Activated CD4-positive, alpha-beta T cell treated with anti-CD3 and anti-CD28 coated beads, Interleukin-2, amount 50 U/mL, for 24 hours (primary cell): ENCODE measurements at places on chromosomes 16 and 17.

DNA sequence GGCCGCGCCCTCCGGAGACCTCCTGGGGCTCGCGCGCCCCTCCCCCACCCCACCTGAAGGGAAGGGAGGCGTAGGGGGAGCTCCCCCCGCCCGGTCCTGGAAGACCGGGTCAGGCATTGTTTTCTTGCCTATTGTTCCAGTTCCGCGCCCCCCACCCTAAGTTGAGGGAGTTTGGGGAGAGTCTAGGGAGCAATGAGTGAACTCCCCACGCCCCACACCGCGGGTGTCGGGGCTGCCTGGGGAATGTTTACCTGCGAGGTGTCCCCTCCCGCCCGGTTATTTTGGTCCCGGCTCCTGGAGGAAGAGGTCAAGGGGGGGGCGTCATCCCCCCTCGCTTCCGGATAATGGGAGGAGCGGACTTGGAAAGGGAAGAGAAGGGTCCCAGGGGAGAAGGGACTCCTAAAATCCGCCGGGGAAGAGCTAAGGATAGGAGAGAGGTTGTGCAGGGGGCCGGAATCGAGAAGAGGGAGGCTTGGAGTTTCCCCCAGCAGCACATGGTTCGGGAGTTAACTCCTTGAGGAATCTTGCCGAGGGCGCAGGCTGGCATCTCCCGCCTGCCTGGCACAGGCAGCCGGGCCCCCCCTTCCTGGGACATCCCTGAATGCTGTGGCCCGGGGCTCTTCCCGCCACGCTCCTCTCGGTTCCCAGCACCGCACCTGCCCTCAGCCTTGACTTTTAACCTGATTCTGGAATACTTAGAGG is 881 bp downstream of the MLLT6 start:
- DNase-seq, result no peak

- DNase-seq, result no peak
These were observed 98.3 kb downstream of the CMIP start for GRCh38 chr16:81542609-81543570.

GRCh38 chr17:35287286-35287811 is 44.5 kb downstream of the SLFN5 start:
- DNase-seq, result no peak

- DNase-seq, result no peak
These were observed 7.1 kb downstream of the TFAP4 start for GRCh38 chr16:4265676-4266075.

DNA sequence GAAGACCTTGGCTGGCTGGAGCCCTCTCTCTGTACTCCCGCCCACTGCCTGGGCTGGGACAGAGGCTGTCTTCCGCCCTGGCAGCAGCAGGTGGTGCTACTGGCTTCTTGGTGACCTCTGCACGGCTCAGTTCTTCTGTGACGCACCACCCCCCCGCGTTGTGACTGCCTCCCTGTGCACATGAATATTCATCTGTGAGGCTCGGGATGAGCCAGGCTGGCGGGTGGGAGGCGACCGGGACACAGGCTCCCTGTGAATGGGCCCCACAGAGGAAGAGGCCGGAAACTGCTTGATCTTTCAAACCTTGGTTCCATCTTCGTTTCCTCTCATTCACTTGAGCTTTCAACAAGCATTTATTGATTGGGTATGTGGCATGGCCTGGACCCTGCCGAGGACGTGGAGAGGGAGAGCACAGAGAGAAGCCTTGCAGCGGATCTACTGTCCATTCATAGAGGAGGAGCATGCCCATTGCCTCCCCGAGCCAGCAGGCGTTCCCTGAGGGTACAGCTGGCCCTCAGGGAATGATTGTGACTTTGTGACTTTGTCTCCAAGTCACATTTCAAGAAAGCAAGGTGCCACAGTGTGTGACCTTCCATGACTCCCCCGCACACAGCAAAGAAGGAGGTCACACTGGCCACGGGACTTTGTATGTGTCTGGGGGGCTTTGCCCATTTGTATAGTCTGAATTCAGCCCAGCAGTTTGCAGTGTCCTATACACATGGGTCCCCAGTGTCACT is 45.0 kb downstream of the B9D1 start:
- DNase-seq, result no peak

GRCh38 chr17:53912117-53912516 is 89.4 kb downstream of the KIF2B start:
- no peak for DNase-seq

GRCh38 chr17:17494870-17495535 is 1.2 kb downstream of the RASD1 start:
- DNase-seq, result no peak

DNA sequence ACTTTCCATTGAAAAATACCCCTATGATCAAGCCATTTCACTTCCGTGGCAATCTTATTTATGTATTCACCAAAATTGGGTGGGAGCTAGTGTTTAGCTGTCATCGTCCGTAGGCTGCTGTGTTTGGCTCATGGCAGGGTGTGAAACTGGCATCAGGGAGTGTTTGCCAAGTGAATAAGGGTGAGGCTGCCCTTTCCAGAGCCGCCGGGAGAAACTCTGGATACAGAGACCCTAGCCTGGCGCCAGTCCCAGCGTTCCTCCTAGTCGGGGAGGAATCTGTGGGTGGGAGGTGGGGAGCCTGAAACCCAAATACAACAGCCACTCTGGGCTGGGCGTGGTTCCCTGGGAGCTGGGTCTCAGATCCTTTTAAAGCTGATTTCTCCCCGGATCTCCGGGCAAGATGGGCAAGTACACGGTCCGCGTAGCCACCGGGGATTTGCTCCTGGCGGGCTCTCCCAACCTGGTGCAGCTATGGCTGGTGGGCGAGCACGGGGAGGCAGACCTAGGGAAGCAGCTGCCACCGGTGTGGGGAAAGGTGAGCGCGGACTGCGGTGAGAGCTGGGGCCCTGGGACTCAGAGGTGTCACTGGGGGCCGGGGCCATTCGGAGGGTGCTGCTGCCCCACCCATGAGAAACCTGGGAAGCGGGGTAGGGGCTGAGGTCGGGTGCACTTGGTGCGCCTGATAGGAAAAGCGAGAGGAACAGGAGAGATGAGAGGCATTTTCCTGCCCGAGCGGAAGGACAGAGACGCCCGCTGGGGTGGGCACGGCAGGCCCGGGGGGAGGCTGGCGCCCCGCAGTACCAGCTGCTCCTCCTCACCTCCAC is 62.1 kb upstream of the TEKT1 start:
- no peak for DNase-seq

- no peak for DNase-seq
These were observed 5.5 kb downstream of the CYLD start for GRCh38 chr16:50747207-50747956.

- no peak for DNase-seq
These were observed 607.3 kb upstream of the GOT2 start for GRCh38 chr16:59341368-59341767.

DNA sequence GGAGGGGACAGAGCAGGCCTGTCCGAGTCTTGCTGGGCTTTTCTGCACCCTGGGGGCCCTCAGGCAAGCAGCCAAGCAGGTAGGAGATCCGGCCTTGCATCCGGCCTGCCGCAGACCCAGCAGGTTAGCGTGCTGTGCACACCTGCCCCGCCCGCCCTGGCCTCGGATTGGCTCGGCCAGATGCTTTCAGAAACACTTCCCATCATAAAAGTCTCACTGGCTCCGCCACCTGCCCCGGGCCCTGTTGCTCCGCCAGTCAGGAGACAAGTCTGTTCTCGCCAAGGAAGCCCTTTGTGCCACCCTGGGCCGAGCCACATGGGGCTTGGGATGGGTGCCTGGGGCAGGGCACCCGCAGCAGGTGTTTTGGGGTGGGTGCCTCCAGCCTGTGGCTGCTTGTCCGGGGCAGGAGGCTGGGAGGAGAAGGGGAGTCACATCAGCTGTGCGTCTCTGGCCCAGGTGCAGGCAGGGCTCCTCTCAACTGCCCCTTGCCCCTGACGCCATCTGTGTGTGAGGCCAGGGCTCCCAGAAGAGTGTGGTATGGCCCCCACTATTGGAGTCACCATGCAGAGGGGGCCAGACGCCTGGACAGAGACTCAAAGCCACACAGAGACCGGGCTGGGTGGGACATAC is 228.2 kb upstream of the GSE1 start:
- DNase-seq, result no peak

DNA sequence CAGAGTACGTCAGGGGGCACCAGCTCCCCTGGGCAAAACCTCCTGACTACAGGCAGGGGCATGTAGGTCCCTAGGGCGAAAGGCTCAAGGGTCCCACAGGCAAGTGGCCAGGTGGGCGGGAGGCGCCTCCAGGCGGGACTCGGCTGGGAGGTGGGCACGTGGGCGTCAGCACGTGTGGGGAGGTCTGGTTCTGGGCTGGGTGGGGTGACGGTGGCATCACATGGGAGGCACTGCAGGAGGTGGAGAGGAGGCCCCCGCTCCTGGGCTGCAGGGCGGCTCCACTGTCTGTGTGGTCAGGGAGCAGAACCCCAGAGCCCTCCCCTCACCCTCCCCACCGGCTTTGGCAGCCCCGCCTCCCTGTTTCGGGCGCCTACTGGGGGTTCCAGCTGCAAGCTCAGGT is 52.7 kb downstream of the ACTG1 start:
- no peak for DNase-seq

DNA sequence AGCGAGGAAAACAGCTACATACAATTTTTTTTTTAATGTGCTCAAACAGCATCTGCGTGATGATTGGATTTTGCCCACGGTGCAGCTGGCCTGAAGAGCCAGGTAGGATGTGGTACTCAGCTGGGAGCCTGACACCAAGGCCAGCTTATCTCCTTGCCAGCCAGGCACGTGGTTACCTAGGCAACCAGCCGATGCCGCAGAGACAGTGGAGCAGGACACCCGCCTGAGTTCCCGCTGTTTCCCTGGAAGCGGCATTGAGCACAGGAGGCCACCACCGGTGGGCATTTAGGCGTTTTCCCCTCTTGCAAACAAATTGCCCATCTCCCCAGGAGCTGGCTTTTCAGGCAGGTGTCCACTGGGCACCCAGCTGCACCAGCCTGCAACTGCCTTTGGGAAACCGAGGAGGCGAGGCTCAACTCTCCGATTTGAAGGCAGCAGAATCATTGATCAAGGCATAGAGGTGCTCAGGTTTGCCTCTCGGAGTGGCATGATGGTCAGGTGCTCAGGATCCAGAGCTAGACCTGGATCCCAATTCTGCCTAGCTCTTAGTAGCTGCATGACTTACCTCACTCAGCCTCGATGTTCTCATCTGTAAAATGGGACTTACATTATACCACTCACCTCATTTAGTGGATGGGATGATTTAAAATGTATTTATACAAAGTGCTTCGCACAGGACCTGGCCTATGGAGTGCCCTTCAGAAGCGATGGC is 137.5 kb upstream of the PLCG2 start:
- DNase-seq, result no peak

- peak; percentile 63 for DNase-seq
These were observed 9.8 kb downstream of the SLC16A3 start for GRCh38 chr17:82238472-82239201.

DNA sequence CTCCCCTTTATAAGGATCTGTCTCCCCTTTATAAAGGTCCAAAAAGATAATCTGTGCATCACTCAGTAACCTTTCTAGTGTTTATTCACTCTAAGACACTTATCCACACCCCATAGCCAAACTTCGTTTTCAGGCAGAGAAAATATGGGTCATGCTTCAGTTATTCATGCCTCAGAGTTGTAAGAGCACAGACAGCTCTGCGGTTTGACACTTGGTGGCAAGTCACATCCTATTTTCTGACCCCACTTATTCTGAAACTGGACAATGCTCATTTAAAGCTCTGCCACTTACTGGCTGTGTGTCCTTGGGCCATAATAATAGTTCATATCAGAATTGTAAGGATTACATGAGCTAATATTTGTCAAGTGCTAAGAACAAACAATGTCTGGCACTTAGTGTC is 2.0 kb upstream of the KRTAP2-1 start:
- DNase-seq, result no peak

DNA sequence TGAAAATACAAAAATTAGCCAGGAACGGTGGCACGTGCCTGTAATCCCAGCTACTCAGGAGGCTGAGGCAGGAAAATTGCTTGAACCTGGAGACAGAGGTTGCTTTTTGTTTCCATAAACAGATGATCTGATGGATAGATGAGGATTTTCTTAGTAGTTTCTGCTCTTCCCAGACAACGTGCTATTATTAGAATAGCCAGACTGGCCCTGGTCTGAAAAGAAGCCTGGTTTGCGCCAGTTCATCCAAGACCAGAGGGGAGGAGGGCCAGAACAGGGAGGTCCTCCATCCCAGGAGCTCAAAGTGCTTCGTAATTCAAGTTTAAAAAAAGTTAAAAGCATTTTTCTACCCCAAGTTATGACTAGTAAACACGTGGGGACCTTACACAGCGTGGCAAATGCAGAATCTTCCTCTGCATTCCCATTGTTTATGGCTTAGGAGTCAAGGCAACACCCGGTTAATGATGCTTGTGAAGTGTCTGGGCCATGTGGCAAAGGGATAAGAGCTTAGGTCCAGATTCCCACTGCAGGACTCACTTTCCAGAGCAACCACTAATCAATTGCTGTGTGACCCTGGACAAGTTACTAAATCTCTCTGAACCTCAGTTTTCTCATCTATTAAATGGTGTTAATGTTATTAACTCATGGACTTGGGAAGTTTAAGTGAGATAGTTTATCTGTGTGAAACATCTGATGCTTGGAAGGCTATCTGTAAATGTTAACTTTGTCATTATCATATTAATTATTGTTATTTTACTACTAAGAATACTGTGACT is 205.4 kb downstream of the CCDC182 start:
- no peak for DNase-seq

DNA sequence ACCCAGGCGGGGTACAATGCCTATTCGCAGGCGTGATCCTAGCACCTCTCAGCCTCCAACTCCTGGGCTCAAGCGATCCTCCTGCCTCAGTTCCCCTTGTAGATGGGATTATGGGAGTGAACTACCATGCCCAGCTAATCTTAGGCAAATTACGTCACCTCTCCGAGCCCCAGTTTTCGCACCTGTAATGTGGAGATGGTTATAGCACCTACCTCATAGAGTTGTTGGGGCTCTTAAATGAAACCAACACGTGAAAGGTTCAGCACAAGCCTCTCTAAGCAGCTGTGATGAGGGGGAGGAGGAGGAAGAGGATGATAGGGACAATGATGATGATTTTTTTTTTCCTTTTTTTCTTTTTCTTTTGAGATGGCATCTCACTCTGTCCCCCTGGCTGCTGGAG is 59.9 kb downstream of the ABR start:
- DNase-seq, result no peak

DNA sequence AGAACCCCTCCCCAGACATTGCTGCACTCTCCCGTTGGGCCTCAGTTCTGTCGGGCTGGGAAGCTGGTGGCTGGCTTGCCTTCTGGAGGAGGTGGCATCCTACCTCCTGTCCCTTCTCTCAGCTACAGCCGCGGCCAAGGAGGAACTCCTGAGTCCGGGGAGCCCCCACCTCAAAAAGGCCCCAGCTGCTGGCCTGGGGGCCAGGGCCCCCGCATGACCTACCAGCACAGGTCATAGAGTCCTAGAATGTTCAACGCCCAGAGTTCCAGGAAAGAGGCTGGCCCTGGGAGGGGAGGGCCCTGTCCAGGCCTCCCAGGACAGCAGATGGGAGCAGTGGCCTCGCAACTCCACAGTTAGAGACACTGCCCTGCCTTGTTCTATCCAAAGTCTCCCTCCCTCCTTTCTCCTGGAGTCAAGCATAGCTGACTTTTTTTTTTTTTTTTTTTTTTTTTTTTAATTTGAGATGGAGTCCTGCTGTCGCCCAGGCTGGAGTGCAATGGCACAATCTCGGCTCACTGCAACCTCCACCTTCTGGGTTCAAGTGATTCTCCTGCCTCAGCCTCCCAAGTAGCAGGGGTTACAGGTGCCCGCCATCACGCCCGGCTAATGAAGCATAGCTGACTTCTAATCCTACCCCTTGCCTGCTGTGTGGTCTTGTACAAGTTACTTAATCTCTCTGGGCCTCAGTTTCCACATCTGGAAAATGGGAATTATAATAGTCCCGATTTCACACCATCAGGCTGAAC is 7.1 kb downstream of the CARHSP1 start:
- no peak for DNase-seq
